ENCODE measurements at places on chromosomes 12 and 14. TPM values are rescaled to one million over a fixed set of nuclear protein-coding genes. Genes with fewer than 3 reads are reported as not detected.

The CFAP54 gene
- total RNA-seq: 1.1 TPM

The BIN2 gene
- 221 TPM for total RNA-seq

The SOCS2 gene
- 1.7 TPM for total RNA-seq

The CPNE6 gene
- not detected for total RNA-seq

The CCDC60 gene
- total RNA-seq: not detected

- no peak overlapping the region for H3K4me3 ChIP-seq
- no peak overlapping the region for H3K27ac ChIP-seq
- H3K27me3 ChIP-seq: no peaks in the 10 kb centered on the region
- no peaks in the 10 kb centered on the region for H3K4me1 ChIP-seq
- no peak for DNase-seq
Observed at GRCh38 chr14:59282378-59282765, 93.9 kb downstream of the DAAM1 start.

- no peaks in the 10 kb centered on the region for H3K36me3 ChIP-seq
- DNase-seq: no peak
- no peak overlapping the region for H3K4me3 ChIP-seq
- no peaks in the 10 kb centered on the region for H3K27me3 ChIP-seq
- H3K27ac ChIP-seq: no peak overlapping the region
Observed at GRCh38 chr14:85471156-85471555, 58.8 kb upstream of the FLRT2 start.

DNA sequence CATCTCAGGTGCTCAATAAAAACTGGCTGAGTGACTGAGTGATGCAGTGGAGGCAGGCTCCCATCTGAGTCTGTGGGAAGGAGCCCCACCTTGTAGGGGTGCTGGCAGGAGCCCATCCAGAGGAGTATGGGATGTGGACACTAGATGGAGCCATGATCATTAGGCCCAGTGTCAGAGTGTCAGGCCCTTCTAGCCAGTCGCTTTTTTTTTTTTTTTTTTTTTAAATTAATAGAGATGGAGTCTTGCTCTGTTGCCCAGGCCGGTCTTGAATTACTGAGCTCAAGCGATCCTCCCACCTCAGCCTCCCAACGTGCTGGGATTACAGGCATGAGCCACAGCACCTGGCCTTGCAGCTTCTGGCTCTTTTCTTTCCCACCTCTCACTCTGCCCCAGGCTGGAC is 11.5 kb downstream of the RITA1 start:
- no peaks in the 10 kb centered on the region for H3K27me3 ChIP-seq
- H3K4me1 ChIP-seq: no peaks in the 10 kb centered on the region
- H3K36me3 ChIP-seq: peaks cover 5% of the 10 kb centered on the region

DNA sequence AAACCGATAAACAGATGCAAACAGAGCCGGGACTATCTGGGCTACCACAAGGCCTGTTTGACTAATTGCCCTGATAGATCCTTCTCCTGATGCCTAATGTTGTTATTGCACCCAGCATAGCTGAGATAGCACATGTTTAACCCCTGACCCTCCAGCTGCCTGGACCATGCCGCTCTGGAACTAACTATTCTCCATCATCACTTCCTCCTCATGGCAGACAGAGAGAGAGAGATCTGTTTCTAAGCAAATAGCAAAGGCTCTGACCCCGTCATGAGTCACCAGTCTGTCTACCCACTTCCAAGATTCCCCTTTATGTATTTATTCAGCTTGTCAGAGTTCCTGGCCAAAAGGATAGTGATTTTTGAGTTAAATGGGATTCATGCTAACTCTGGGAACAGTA is 58.2 kb upstream of the FLRT2 start:
- no peaks in the 10 kb centered on the region for H3K27me3 ChIP-seq
- no peak overlapping the region for H3K4me3 ChIP-seq
- H3K27ac ChIP-seq: no peak overlapping the region
- DNase-seq: no peak
- no peaks in the 10 kb centered on the region for H3K4me1 ChIP-seq

GRCh38 chr14:59728304-59728703 is 142.3 kb downstream of the RTN1 start:
- no peak overlapping the region for H3K27ac ChIP-seq
- DNase-seq: no peak
- no peaks in the 10 kb centered on the region for H3K4me1 ChIP-seq
- no peaks in the 10 kb centered on the region for H3K27me3 ChIP-seq
- no peak overlapping the region for H3K4me3 ChIP-seq

- peaks cover 25% of the 10 kb centered on the region for H3K4me1 ChIP-seq
- no peak overlapping the region for H3K27ac ChIP-seq
- no peaks in the 10 kb centered on the region for H3K36me3 ChIP-seq
- DNase-seq: peak; percentile 5
- peak overlapping the region; percentile 54 for H3K4me3 ChIP-seq
- H3K27me3 ChIP-seq: peaks cover 14% of the 10 kb centered on the region
Observed at GRCh38 chr12:6074427-6074826, 50.0 kb downstream of the VWF start.

DNA sequence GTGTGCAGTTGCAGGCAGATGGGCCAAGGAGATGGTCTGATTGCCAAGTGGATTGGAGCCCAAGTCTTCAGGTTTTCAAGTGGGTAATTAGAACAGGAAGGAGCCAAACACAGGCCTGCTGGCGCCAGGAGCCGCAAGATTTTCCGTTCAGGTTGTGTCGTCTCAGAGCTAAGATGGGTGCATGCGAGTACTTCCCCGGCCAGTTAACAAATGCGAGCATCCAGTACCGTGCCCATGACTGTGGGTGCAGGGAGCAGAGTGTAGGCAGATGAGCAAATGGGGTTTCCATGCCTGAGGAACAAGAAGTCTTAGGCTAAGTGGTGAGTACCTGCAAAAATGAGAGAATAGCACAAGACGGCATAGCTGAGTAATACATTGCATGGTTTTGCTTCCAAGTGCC is 90.5 kb downstream of the CHST11 start:
- H3K36me3 ChIP-seq: no peaks in the 10 kb centered on the region
- H3K4me3 ChIP-seq: no peak overlapping the region
- H3K4me1 ChIP-seq: peaks cover 60% of the 10 kb centered on the region
- no peak overlapping the region for H3K27ac ChIP-seq

DNA sequence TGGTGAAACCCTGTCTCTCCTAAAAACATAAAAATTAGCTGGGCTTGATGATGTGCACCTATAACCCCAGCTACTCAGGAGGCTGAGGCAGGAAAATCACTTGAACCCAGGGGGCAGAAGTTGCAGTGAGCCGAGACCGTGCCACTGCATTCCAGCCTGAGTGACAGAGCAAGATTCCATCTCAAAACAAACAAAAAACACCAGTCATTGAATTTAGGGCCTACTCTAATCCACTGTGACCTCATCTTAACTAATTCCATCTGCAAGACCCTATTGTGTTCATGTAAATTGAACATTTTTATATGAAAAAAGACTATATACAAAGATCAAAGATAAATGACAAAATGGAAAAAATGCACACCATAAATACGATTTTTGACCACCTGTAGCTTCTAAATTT is 17.8 kb downstream of the KCNMB4 start:
- no peaks in the 10 kb centered on the region for H3K36me3 ChIP-seq
- no peak for DNase-seq
- H3K27me3 ChIP-seq: no peaks in the 10 kb centered on the region
- H3K4me3 ChIP-seq: no peak overlapping the region

DNA sequence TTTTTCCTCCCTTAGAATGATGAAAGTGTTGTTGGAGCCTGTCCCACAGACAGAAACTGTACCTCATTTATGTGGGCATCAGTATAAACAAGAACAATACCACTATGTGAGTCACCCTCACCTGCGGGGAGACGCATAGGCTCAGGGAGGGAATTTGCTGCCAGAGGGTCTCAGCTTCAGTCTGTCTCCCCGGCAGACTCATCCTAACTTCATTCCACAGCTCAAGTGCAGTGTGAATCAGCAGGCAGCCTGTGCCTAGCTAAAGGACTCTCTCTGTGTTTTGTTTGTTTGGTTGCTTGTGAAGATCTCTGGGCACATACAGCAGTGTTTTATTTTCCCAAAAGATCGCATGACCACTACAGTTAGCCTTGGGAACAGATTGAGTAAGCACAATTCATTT is 98.9 kb downstream of the PRKCH start:
- H3K27ac ChIP-seq: no peak overlapping the region
- H3K4me1 ChIP-seq: peaks cover 100% of the 10 kb centered on the region

GRCh38 chr12:65690477-65690876 is 133.8 kb upstream of the HMGA2 start:
- H3K27ac ChIP-seq: no peak overlapping the region
- no peak overlapping the region for H3K4me3 ChIP-seq
- no peak for DNase-seq
- no peaks in the 10 kb centered on the region for H3K36me3 ChIP-seq
- H3K4me1 ChIP-seq: no peaks in the 10 kb centered on the region

DNA sequence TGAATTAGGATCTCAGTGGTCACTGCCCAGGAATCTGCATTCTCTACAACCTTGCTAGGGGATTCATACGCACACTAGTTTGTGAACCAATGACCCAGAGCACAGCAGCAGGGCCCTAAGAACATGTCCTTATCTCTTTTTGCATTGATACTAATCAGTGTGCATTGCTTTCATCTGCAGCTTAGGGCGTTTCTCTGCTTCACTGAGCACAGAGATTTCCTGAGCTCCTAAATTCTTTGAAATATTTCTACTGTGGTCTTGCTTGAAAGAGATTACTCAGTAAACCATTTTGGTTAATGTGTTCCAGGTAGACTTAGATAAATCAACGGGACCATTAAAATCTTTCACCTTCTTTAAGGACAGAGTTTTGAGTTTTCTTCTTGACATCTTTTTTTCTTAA is 351.3 kb upstream of the KITLG start:
- H3K36me3 ChIP-seq: no peaks in the 10 kb centered on the region
- DNase-seq: no peak
- no peak overlapping the region for H3K4me3 ChIP-seq
- no peak overlapping the region for H3K27ac ChIP-seq

GRCh38 chr14:61341275-61342206 is 20.2 kb downstream of the PRKCH start:
- H3K27me3 ChIP-seq: no peaks in the 10 kb centered on the region
- no peaks in the 10 kb centered on the region for H3K36me3 ChIP-seq
- H3K27ac ChIP-seq: peak overlapping the region; percentile 78
- DNase-seq: no peak
- H3K4me1 ChIP-seq: peaks cover 97% of the 10 kb centered on the region

DNA sequence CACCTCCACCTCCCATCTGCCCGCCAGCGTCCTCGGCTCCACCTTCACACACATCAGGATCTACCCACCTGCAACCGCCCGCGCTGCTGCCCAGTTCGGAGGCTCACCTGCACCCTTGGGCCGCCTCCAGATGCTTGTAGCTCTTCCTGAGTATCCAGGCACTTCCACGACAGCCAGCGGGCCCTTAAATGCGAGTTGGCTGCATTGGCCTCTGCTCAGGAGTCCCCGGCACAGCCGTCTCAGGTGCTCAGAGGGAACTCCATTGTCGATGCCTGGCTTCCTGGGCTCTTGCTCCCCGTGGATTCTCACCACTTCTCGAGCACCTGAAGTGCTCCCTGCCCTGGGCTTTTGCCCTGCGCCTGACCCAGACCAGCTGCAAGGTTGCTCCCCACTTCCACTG is 21.9 kb upstream of the CDCA4 start:
- no peak overlapping the region for H3K4me3 ChIP-seq
- no peak for DNase-seq
- no peaks in the 10 kb centered on the region for H3K27me3 ChIP-seq
- H3K4me1 ChIP-seq: peaks cover 9% of the 10 kb centered on the region
- no peaks in the 10 kb centered on the region for H3K36me3 ChIP-seq

DNA sequence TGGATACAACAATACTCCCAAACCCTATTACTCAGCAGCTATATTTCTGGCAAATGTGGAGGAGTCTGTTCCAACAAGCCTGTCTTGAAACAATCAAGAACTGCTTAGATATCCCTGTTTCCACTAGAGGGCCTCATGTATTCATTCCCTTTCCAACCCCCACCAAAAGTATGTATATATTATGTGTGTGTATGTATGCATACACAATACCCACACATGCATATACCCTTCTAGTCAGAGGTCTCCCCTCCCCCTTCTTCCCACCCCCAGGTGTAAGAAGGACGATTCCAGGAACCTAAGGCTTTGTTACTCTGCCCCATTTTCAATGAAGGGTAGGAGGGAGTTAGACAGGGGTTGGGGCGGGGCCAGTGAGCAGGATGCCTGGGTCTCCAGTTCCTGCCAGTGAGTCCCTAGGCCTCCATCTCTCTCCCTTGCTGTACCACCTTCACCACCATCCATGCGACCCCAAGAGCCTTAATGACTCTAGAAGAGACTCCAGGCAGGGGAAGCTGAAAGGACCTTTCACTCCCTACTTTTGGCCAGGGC is at the start of gene DGKA:
DGKA (plus strand) TSS at position 392 of the 546 bp plus-strand sequence. CDS start 5,342 bp downstream, outside the sequence.
- H3K4me3 ChIP-seq: peak within 1 kb of the TSS; percentile 79
- H3K4me1 ChIP-seq: peaks cover 64% of the 10 kb centered on the region
- H3K27ac ChIP-seq: peak within 1 kb of the TSS; percentile 88
- H3K27me3 ChIP-seq: no peaks in the 10 kb centered on the region
- peaks cover 8% of the 10 kb centered on the region for H3K36me3 ChIP-seq

DNA sequence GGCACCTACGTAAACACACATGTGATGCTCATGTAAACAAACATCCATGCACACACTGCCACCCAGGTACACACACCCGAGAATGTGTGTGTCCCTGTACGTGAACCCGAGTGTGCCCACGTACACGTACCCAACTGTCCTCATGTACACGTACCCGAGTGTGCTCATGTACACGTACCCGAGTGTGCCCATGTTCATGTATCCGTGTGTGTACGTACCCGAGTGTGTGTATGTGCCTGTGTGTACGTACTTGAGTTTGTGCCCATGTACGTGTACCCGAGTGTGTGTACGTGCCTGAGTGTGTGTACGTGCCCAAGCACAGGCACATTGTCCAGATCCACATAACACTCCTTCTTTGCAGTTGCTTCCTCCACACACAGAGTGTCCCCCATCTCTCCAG is 45.0 kb downstream of the LRCOL1 start:
- H3K36me3 ChIP-seq: no peaks in the 10 kb centered on the region
- no peak overlapping the region for H3K4me3 ChIP-seq
- H3K4me1 ChIP-seq: peaks cover 8% of the 10 kb centered on the region
- DNase-seq: no peak
- no peaks in the 10 kb centered on the region for H3K27me3 ChIP-seq

GRCh38 chr14:23119363-23120327 is 590 bp upstream of the CEBPE start:
- no peak overlapping the region for H3K4me3 ChIP-seq

DNA sequence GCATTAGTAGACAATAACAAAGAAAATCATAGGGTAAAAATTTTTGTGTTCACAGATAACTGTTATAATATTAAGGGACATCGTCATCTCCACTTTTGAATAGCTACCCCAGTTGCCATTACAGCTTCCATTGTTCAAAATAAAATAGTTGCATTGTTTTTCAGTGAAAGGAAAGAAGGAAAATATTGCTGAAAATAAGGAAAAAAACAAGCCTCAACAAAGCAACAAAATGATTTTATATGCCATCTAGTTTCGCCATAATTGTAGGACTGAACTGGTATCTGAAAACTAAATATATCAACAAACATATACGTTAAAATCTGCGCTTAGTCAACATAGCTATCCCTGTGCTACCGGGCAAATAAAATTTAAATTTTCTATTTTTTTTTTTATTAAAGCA is 3.3 kb downstream of the CDK17 start:
- peaks cover 61% of the 10 kb centered on the region for H3K4me1 ChIP-seq

- H3K36me3 ChIP-seq: no peaks in the 10 kb centered on the region
- no peaks in the 10 kb centered on the region for H3K27me3 ChIP-seq
- H3K4me3 ChIP-seq: no peak overlapping the region
- H3K4me1 ChIP-seq: no peaks in the 10 kb centered on the region
Observed at GRCh38 chr14:61805451-61805850, 43.2 kb downstream of the SNAPC1 start.

Measured in CD4-positive, alpha-beta memory T cell (primary cell).